SW480 (cell line): ENCODE measurements at places on chromosomes 12 and 14.

DNA sequence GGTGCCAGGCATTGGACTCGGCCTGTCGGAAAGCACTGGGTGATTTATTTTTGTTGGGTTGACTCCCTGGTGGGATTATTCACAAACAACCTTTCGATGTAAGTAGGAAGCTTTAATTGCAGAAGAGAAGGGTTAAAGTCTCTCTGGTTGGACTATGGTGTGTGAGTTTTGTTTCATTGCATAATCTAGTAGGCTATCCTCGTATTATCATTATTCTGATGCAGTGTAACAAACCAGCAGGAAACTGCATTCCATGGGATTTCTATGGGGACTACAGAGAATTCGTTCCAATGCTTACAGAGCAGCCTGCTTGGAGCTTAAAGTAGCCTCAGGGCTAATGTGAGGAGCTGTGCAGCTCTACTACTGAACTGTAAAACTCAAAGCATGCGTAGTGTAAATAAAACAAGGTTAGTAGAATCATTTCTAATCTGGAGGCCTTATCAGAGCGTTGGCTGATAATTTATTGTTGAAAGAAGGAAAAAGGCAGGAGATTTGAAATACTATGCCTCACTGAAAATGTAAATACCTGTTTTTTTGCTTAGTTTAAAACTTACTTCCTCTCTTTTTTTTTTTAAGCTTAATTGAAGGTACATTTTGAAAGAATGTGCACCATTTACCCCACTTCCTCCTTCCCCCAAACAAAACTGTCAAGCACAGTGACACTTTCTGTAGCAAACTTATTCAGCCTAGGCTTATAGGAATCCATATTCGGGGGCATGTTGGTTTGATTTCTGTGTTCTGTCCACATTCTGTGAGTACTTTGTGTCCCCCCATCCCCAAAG is 226.7 kb downstream of the NPAS3 start:
- DNase-seq: no peak

GRCh38 chr12:127381043-127381668 is 885.8 kb upstream of the TMEM132C start:
- DNase-seq: peak; percentile 22

- DNase-seq: no peak
Measured at GRCh38 chr12:169528-170370, 44.2 kb downstream of the SLC6A12 start.

GRCh38 chr12:124694846-124695497 is 127.6 kb upstream of the NCOR2 start:
- DNase-seq: peak; percentile 53

DNA sequence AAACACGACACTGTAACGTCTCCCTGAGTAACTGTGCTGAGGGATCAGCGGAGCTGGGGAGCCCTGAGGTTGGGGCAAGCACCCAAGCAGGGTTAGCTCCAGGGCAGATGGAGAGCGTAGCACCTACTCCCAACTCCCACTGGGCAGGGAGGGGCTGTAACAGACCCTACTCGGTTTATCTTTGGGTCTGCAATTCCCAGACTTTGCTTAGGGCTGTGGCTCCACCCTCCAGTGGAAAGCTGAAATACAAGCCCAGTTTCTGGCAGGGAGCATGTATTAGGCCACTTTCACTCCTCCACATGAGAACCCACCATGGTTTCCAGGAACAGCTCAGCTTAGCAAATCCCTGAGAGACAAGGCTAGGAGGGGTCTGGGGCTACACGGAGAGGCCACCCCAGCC is 17.3 kb upstream of the TC2N start:
- DNase-seq: no peak

DNA sequence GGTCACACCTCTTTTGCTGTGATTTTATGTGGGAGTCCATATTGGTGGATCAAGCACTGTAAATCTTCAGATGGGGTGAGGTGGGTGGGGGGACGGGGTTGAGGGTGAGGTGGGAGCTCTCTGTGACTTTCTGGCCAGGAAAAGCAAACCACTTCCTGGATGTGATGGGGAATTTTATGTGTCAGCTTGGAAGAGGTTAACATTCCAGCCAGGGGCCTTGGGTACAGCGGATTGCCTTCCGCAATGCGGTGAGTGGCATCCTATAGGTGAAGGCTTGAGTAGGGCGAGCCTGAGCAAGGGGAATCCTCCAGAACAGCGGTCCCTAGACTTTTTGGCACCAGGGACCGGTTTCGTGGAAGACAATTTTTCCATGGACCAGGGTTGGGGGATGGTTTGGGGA is 36.2 kb downstream of the DLK1 start:
- no peak for DNase-seq

GRCh38 chr14:79698298-79698711 is 513.0 kb downstream of the DIO2 start:
- no peak for DNase-seq

DNA sequence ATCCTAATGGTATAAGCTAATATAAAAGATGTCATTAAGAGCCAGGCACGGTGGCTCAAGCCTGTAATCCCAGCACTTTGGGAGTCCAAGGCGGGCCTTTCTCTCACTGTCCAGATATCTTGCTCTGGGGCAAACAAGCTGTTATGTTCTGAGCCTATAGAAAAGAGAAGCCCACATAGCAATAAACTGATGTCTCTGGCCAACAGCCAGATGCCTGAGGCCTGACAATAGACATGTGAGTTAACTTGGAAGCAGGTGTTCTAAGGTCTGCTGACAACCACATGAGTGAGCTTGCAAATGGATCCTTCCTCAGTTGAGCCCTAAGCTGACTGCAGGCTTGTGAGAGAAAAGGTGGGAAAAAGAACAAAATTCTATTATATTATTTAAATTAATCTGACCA is 25.0 kb downstream of the YAF2 start:
- peak; percentile 53 for DNase-seq

DNA sequence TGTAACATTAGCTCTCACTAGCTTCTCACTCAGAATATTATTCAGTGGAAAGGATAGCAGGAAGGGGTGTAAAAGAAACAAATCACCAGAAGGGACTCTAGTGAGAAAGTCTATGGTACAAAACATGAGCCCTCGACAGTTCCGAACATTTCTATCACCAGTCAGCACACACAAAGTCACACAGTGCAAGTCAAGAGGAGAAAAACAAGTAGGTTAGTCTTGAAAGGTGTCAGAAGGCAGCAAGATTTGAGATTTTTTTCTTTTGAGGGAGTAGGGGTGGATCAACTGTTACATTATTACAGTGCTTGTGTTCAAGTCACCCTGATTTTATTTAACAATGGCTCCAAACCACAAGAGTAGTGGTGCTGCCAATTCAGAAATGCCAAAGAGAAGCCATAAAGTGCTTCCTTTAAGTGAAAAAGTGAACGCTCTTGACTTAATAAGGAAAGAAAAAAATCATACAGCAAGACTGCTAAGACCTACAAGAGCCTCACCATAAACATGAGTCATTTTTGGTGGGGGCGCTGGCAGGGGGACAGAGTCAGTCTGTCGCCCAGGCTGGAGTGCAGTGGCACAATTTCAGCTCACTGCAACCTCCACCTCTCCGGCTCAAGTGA is 42.3 kb downstream of the GNS start:
- DNase-seq: no peak

- DNase-seq: peak; percentile 1
Measured at GRCh38 chr14:28012629-28013415, 753.8 kb upstream of the FOXG1 start.

GRCh38 chr14:72582582-72582981 is 311.3 kb downstream of the DPF3 start:
- no peak for DNase-seq
